ENCODE measurements at places on chromosomes 4 and X. TPM values are rescaled to one million over a fixed set of nuclear protein-coding genes. Genes with fewer than 3 reads are reported as not detected.

Gene GAGE12D
- total RNA-seq, result not detected

DNA sequence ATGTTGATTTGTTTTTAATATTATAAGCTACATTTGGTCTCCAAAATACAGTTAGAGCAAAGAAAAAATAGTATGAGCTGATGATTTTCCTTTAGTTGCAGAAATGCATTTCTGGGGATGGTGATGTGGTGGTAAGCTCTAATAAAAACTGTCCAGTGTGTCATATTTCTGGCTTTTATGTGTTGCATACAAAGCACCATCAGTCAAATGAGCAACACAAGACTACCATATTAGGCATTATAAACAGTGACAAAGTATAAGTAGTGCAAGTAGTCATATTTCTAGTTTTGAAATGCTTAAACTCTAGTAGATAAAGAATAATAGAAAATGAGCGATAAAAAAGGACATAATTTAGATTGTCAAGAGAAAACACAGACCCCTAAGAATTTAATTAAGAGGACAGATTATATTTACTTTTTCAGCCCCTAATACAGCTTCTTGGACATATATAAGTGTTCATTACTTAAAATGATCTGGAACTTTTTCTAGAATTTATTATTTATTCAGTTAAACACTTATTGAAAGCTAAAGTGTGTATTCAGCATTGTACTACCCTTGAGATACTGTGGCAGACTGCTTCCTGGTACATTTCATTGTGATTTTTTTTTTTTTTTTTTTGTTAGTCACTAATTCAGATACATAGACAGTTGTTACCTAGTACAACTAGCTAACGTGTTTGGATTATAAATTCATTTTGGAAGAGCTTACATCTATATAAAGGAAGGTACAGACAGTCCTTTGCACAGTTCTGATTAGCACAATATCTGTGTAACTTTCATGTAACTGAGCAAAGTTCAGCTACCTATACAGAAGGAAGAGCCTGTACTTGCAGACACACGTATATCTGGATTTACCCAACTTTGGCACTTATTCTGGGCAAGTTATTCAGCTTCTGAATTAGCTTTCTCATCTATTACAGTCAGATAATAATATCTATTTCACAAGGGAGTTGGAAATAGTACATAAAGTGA, 22.3 kb downstream of the RAP1GDS1 start:
- H3K27me3 ChIP-seq, result no peaks in the 10 kb centered on the region
- peak; percentile 42 for DNase-seq
- no peaks in the 10 kb centered on the region for H3K36me3 ChIP-seq
- H3K27ac ChIP-seq, result no peak overlapping the region

DNA sequence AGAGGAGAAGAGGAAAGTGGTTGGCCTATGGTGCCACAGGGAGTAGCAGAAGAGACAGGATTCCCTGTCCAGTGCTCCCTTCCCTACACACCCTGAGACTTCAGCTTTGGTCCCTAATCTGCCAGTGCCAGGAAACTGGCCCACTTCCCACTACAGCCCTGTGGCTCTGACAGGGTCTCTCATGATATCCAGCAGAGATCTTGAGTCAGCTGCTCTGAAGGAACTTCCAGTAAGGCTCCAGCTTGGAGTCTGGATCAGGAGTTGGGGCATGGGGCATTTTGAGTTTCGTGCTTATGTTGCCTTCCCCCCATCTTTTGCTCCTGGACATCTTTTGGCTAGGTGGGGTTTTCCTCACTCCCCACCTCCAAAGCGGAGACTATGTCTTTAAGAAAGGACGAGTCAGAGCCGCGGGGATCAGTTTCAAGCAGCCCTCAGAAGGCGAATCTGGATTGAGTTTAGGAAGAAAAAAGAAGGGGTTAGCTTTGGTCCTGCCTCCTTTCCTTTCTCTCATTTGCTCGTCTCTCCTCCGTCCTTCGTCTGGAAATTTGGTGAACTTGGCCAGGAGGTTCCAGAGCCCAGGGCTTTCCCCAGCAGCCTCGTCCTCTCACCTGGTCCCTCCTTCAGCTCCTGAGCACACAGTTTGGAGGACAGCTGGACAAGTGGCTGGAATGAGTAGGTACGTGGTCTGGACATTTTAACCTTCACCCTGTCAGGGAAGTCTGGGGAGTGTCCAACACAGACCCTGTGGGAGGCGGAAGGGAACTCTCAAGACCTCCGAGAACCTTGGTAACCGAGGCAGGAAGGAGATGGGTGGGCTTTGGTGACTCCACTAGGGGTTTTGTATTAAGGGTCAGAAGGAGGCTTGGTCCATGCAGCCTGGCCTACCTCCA, 104.4 kb downstream of the RTL5 start:
- peak overlapping the region; percentile 39 for H3K27ac ChIP-seq
- H3K4me3 ChIP-seq, result peak overlapping the region; percentile 19
- H3K36me3 ChIP-seq, result no peaks in the 10 kb centered on the region
- no peak for DNase-seq
- no peaks in the 10 kb centered on the region for H3K27me3 ChIP-seq
- peaks cover 14% of the 10 kb centered on the region for H3K4me1 ChIP-seq

Gene EXOSC9
- 15.5 TPM for total RNA-seq

- peak; percentile 96 for DNase-seq
- H3K4me3 ChIP-seq, result no peak overlapping the region
- no peak overlapping the region for H3K27ac ChIP-seq
- no peaks in the 10 kb centered on the region for H3K36me3 ChIP-seq
Observed at GRCh38 chr4:118981839-118982381, 93.3 kb downstream of the SYNPO2 start.

- H3K27me3 ChIP-seq, result no peaks in the 10 kb centered on the region
- H3K36me3 ChIP-seq, result no peaks in the 10 kb centered on the region
- no peak overlapping the region for H3K27ac ChIP-seq
- no peaks in the 10 kb centered on the region for H3K4me1 ChIP-seq
- DNase-seq, result no peak
Observed at GRCh38 chrX:107384397-107385105, 64.9 kb upstream of the FRMPD3 start.

Gene PNCK
- 0.26 TPM for total RNA-seq

- peak overlapping the region; percentile 92 for H3K27ac ChIP-seq
- H3K4me1 ChIP-seq, result peaks cover 2% of the 10 kb centered on the region
- H3K4me3 ChIP-seq, result no peak overlapping the region
- no peaks in the 10 kb centered on the region for H3K27me3 ChIP-seq
- peak; percentile 91 for DNase-seq
Observed at GRCh38 chrX:30283456-30284200, 25.6 kb downstream of the NR0B1 start.

Gene CXorf49B
- not detected for total RNA-seq

Gene HS3ST1
- total RNA-seq, result not detected

DNA sequence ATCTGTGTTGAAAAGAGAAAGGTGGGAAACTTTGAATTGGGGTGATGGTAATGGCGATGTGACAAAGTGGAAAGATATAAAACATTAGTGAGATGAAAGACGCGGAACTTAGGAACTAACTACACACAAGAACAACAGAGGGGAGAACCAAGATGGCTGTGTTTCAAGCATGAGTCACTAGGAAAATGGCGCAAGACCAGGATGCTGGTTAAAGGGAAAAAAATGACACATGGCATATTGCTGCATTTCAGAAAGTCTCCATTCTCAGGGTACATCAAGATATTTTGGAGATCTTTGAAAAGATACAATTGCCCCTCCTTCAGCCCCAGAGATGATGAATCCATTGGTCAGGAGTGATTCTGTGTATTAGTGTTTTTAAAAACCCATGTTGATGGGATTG, 164.4 kb downstream of the FBXO8 start:
- H3K27me3 ChIP-seq, result no peaks in the 10 kb centered on the region
- no peak overlapping the region for H3K4me3 ChIP-seq

DNA sequence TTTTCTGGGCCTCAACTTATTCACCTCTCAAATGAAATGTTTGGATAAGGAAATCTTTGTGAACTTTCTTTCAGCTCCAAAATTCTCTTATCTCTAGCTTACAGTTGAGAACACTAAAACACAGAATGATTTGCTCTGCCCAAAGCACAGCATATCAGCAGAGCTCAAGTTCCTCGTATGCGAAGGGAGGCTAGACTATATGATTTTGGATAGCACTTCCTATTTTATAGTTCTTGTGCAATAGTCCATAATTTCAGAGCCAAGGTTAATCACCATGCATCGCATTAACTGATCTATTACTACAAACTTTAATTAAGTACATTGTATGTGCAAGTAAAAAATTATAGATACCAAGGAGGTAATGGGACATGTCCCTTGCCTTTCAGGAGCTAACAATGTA, 27.0 kb upstream of the KLHL13 start:
- no peak overlapping the region for H3K4me3 ChIP-seq
- no peaks in the 10 kb centered on the region for H3K36me3 ChIP-seq
- H3K27ac ChIP-seq, result no peak overlapping the region
- no peak for DNase-seq

GRCh38 chrX:19698122-19698521, 182.8 kb upstream of the MAP3K15 start:
- DNase-seq, result peak; percentile 69
- H3K27me3 ChIP-seq, result no peaks in the 10 kb centered on the region
- no peak overlapping the region for H3K4me3 ChIP-seq
- no peaks in the 10 kb centered on the region for H3K36me3 ChIP-seq
- no peak overlapping the region for H3K27ac ChIP-seq

DNA sequence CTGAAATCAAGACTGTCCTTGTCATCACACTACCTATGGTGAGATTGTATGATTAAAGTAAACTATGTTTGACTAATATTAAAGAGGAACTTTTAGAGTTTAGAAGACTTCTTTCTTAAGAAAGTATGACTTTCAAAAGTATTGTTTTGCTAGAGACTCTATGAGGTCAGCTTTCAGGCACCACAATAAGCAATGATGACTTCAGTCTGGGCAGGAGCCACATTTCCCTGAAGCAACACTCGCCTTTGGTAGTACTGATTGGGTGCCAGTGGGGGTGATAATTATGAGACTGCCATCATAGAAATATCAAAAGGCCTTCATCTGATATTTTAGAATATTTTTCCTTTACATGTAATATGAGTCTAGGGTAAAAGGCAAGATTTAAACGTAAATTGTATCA, 212.6 kb downstream of the DTHD1 start:
- no peaks in the 10 kb centered on the region for H3K27me3 ChIP-seq
- H3K4me1 ChIP-seq, result no peaks in the 10 kb centered on the region
- no peak overlapping the region for H3K27ac ChIP-seq
- no peak overlapping the region for H3K4me3 ChIP-seq
- H3K36me3 ChIP-seq, result no peaks in the 10 kb centered on the region
- no peak for DNase-seq

Gene ELOVL6
- 15.0 TPM for total RNA-seq

DNA sequence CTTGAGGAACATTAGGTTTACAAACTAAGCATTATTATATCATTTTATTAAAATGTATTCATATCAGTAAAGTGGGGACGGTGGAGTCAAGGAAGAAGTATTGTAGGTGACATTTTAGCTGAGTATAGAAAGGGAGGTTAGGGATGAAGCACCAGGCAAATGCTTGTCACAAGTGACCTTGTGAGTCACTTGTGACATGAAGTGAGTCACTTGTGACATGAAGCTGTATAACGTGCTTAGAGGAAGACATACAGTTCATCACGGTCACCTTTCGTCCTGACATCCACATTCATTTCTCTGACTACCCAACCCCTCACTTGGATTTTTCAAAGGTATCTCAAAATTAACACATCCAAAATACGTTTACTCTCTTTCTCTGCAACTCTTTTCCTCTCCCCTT, 1034.8 kb downstream of the DMD start:
- H3K36me3 ChIP-seq, result no peaks in the 10 kb centered on the region
- no peak overlapping the region for H3K4me3 ChIP-seq
- H3K4me1 ChIP-seq, result no peaks in the 10 kb centered on the region
- no peak for DNase-seq

DNA sequence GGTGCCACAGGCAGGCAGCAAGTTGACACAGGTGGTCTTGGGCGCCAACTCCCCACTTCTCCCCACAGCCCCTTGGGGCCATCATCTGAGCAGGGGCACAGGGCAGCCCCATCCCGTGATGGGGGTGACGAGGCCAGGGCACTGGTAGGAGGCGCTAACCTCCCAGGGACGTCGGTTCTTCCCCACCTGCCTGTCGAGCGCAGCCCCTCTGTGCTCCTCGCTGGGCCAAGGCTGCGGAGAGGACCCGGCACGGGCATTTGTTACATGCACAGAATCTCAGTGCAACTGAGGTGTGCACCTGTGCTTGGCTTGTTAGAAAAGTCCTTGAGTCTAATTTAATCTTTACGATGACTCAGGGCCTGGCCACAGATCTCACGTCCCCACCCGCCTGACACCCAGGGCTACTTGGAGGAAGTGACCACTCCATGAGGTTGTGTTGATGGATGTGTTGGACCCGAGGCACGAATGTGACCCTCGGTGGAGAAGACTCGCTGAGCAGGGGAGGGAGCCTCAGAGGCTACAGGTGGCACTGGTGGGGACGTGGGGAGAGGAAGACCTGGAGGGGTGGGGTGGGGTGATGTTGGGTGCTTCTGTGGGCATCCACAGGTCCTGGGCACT, 3.1 kb upstream of the SH3TC1 start:
- H3K4me1 ChIP-seq, result peaks cover 21% of the 10 kb centered on the region
- DNase-seq, result no peak
- no peaks in the 10 kb centered on the region for H3K27me3 ChIP-seq
- no peaks in the 10 kb centered on the region for H3K36me3 ChIP-seq
- H3K4me3 ChIP-seq, result no peak overlapping the region
- H3K27ac ChIP-seq, result no peak overlapping the region

DNA sequence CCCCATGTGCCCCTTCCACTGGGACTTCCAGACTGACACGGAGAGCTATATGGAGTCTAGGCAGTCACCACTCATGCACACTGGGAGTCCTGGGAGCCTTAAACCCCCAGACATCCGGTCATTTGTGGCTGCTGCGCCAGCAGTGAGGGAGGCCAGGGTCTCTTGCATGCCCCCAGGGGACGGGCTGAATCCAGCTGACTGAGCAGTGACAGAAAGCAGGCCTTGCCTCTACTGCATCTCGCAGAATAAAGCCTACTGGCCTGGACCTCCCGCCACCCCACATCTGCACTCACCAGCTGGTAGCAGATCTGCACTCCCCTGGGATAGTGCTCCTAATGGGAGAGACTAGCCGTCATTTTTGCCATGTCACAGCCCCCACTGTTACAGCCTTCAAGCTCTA, 1234.2 kb downstream of the FAM133A start:
- H3K4me3 ChIP-seq, result no peak overlapping the region
- no peaks in the 10 kb centered on the region for H3K4me1 ChIP-seq
- no peaks in the 10 kb centered on the region for H3K27me3 ChIP-seq
- H3K27ac ChIP-seq, result no peak overlapping the region
- no peak for DNase-seq
- H3K36me3 ChIP-seq, result no peaks in the 10 kb centered on the region

Gene CC2D2A
- total RNA-seq, result 26.5 TPM

Measured in fibroblast of lung (primary cell).